NCI-H2081 treated with DMSO at 0.1 percent for 48 hours (cell line): ENCODE measurements at places on chromosomes 4 and X.

DNA sequence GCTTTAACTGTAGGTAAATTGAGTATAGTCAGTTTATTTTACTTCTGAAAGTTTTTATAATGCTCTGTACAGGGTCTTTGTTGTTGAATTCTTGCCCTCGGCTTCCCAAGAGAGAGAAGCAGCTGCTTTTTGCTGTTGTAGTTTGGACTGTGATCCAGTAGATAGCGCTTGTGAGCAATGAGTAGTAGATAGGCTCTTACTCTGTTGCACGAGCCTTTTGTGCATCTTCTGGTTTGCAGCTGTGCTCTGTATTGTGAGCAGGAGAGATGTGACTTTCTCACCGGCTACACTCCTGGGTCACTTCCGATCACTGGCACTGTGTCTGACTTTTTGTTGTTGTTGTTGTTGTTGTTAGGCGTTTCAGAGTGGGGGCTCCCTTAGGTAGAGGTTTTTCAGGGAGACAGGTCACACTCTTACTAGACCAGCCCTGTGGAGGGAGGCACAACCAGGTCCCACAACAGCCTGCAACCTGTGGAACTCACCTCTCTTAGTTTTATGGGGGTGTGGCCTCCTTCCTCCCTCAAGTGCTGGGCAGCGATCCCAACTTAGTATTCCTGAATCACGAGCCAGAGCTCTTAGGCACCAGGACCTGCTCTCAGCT lies 822.1 kb upstream of the GALNTL6 start:
- DNase-seq: peak; percentile 1

- DNase-seq: no peak
Observed at GRCh38 chrX:17028356-17028755, 81.9 kb downstream of the REPS2 start.

- DNase-seq: no peak
Observed at GRCh38 chr4:8005033-8005808, 65.6 kb upstream of the AFAP1 start.

- DNase-seq: no peak
Observed at GRCh38 chr4:180596888-180597483, 1646.2 kb upstream of the TENM3 start.

DNA sequence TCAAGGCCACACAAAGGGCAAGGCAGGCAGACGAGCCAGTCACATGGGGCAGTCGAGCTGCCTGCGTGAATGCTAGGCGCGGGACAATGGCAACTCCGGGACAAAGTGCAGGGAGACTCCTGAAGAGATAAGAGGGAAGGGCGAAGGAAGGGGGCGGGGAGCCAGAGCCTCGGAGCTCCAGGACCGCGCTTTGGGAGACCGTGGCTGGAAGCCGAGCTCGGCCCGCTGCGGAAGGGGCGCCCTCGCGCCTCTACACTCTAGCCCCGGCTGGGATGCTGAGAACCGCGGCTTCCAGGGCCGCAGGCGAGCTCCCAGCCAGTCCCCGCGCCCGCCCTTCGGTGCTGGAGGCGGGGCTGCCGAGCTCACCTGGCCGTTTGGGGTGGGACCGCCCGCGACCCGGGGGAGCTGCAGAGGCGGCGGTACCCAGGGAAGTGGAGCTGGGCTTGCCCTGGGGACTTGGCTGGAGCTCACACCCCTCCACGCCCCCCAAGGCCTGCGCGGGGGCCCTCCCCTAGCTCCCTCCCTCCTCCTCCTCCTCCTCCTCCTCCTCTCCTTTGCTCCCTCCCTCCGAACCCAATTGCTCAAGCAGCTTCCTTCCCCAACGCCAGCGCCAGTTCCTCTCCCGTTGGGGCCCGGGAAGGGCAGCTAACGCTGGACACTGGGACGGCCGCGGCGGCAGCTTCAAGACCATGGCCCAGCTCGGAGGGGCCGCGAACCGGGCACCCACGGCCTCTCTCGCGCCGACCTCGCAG lies at the start of gene SOWAHD:
TSS of gene SOWAHD (plus strand) at position 610 of the 752 bp plus-strand sequence. CDS start at position 690, 80 bp downstream.
- DNase-seq: no peak

- DNase-seq: peak; percentile 2
Observed at GRCh38 chrX:108584617-108585211, 145.1 kb downstream of the COL4A5 start.

- DNase-seq: no peak
Observed at GRCh38 chr4:116925900-116926457, 159.4 kb downstream of the TRAM1L1 start.

GRCh38 chrX:122119361-122119760 lies 1064.7 kb upstream of the GRIA3 start:
- no peak for DNase-seq

- no peak for DNase-seq
Observed at GRCh38 chr4:183097231-183098018, 1.6 kb upstream of the WWC2 start.

GRCh38 chr4:184538023-184538599 lies 63.8 kb upstream of the IRF2 start:
- peak; percentile 35 for DNase-seq

GRCh38 chr4:140133576-140133975 lies 20.4 kb downstream of the MAML3 start:
- DNase-seq: no peak

- no peak for DNase-seq
Observed at GRCh38 chr4:158894826-158895225, 126.0 kb downstream of the FNIP2 start.

- DNase-seq: no peak
Observed at GRCh38 chr4:2042204-2042946, 16.8 kb upstream of the NAT8L start.

DNA sequence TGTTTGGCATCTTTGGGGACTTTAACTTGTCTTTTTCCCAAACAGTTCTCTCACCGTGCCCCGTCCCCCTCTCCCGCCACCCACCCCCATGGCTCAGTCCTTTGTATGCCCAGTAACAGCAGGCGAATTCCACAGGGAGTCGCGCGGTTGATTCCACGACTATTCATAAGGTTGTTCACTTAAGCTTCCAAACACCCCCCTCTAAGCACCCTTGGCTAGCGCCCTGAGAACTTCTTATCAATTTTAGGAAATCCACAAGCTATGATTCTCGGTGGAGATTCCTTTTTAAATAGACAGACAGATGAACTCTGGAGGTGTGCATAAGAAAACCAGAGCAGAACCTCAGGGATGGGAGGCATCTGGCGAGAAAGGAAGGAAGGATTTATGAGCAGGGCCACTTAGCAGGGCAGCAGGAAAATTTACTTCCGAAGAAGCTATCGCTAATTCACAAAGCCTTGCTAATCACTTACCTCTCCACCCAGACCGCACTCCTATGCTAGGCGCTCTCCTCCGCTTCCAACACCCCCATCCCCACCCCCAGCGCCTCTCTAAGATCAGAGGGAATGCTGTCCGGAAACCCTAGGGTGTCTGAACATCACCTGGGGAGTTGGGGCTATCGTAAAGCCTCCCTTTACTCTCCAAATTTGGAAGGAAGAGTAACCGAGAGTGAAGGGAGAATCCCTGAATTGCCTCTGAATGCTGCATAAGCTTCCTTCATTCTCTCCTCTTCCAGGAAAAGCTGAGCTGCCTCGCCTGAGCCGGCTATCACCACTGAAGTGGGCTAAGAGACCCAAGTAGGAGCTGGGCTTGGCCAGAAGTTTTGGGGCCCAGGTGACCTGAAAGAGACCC lies 1.7 kb downstream of the UNC5C start:
- no peak for DNase-seq

GRCh38 chrX:115504167-115504566 lies 56.8 kb upstream of the PLS3 start:
- no peak for DNase-seq

GRCh38 chrX:101595739-101596419 lies 21.9 kb downstream of the ARMCX6 start:
- no peak for DNase-seq

GRCh38 chrX:143082537-143082936 lies 56.8 kb downstream of the SPANXN4 start:
- no peak for DNase-seq

DNA sequence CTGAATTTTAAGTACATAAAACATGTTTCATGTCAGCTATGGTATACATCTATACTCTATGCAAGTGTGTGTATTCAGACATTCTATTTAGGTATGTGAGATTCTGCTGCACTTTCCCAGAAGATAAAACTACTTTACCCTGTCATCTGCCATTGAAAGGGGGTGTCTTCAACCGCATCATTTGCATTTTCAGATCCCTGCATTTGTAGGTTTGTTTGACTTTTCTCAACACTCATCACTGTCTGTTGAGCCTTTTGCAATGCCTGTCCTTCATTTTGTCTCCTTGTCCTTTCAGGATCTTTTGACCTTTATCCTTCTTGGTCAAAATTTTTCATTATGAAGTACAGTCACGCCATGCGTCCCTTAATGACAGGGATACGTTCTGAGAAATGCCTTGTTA lies 103.5 kb downstream of the TMA16 start:
- DNase-seq: no peak

- DNase-seq: no peak
Observed at GRCh38 chrX:30875957-30876356, 13.1 kb downstream of the TAB3 start.

DNA sequence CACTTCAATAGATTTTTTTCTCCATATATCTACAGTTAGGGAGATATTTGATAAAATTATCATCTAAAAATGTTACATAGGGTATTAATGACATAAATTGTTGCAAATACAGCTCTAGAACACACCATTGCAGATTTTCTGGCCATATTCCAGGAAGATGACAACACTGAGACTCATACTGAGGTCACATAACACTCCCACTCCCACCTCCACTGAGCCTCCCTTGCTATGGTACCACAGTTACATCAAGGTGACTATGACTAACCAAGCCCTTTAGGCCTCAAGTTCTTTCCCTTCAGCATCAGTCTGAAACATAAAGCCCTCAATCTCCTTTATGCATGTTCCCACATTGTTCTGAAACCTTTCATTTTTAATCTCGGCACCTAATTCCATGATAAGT lies 932.0 kb upstream of the IGFBP7 start:
- DNase-seq: no peak

GRCh38 chr4:139221687-139222086 lies 44.7 kb upstream of the ELF2 start:
- no peak for DNase-seq

DNA sequence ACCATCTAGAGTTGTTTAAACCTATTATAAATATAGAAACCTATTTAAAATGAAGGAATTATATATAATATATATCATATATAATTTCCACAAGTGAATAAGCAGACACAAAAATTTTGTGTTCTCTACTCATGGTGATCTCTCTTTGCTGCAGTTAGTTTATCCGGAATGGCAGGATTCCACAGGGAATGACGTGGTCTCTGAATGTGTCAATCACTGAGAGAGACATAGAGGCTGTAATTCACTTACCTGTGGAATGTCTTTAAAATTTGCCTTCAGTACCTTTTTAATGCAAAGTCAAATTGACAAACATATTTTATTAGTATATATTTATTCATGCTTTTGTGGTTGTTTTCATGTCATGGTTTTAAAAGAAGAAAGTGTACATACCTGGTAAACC lies 669.3 kb downstream of the NLGN4X start:
- no peak for DNase-seq

DNA sequence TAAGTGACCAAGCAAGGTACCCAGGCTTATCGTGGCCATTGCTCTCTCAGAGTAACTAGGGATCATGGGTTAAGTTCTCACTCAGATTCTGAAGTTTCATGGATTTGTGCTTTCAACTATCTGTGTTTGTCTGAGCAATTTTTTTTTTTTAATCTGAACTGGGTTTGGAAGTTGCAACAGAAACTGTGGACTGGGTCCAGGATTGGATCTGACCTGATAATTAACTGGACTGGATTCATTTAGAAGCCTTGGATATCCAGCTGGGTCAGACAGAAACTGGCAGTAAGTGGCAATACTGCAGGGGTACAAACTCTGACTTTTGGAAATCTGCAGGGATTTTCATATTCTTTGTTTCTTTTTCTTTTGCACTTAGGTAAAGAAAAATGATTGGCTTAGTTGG lies 38.7 kb upstream of the FGF2 start:
- DNase-seq: no peak

GRCh38 chrX:4656419-4656818 lies 943.0 kb upstream of the PRKX start:
- no peak for DNase-seq

DNA sequence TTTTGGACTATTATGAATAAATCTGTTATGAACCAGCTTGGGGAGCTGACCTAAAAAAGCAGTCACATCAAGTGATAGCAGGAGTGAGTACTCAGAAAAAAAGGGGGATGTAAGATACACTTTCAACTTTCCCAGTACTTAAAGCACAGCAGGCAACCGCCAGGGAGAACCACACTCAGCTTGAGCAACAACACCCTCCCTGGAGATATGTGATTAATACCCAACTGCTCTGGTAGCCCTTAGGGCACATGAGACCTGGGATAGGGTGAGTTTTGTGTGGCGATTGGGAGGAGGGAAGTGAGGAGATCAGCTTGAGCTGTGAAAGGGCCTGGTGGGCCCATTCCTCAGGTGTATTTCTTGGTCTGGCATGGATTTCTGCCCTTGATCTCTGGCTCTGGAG lies 220.3 kb upstream of the SFRP2 start:
- no peak for DNase-seq

- no peak for DNase-seq
Observed at GRCh38 chr4:180794333-180794732, 1448.9 kb upstream of the TENM3 start.

- DNase-seq: no peak
Observed at GRCh38 chrX:136639506-136640176, 8.3 kb upstream of the CD40LG start.

GRCh38 chr4:75708218-75708691 lies 16.1 kb upstream of the USO1 start:
- DNase-seq: no peak

DNA sequence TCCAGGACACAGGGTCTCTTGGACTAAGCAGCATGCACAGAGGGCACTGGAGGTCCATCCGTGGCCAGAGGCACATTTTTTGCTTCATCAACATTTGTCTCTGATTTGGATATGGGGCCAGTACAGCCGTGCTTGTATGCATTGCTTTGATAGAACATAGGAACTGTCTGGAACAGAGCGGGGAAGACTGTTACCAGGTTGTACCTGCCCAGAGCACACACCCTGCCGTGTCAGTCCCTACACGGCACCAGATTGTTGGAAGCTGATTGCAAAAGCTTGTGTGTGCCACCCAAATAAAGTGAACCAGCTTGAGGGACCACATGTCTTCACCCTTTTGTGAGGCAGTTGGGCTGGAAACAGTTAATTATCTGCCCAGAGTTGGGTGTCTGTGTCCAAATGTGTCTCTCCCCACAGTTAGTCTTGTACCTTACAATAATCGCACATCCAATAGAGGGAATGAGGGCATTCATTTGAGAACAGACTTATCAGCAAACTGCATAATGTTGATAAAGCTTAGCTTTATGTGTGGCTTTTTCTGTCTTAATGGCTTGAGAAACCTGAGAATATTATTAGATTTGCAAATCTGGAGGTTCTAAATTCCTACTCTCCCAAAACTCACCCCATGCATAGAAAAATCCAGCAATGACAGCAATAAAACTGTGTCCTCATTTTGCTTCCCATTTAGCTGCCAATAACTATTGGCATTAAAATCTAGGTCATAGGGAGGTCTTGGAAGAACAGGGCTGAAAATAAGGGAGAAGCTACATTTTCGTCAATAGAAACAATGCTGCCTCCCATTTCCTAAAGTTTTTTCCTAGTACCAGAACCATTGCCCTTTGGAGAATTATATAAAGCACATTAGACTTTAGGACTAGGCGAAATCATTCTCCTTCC lies 21.2 kb downstream of the KLF3 start:
- no peak for DNase-seq
